Right renal pelvis (tissue), 4 donors: ENCODE measurements at places on chromosomes 16 and 17.

DNA sequence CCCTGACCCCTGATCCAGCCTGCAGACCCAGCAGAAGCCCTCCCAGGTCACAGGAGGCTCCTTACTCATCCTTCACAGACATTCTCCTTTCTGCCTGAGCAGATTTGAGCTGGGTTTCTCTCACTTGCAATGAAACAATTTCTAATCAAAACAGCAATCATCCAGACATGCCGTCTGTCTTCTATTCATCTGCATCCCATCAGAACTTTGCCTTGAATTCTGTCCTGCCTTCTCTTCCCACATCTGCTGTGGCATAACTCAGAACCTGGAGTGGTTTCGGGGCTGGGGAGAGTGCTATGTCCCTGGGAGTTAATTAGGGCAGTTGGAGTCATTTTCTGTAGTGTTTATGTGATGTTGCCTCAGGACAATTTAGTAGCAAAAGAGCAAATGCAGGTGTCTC, 278.6 kb downstream of the CBLN1 start:
- no peak for DNase-seq

- DNase-seq: no peak
These were observed 119.5 kb downstream of the PARN start for GRCh38 chr16:14510581-14510938.

GRCh38 chr16:75758215-75758614, 31.9 kb upstream of the CPHXL start:
- DNase-seq: no peak

DNA sequence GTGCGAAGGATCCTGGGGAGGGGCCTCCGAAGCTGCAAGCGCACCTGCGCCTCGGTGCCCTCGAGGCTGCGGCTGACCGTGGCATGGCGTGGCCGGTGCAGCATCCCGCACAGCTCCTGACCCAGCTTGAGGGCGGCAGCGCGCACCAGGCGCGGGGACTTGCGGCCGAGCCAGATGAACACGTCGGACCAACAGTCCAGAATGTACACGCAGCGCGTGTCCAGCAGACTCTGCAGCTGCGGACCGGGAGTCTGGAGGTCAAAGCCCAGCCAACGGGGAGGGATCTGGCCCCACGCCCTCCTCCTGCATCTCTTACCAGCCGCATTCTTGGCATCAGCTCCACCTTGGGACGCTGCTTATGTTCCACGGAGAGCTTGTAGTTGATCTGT, 10.9 kb downstream of the FLII start:
- no peak for DNase-seq

GRCh38 chr16:2874912-2875362, 8.1 kb upstream of the FLYWCH2 start:
- no peak for DNase-seq

GRCh38 chr17:40415390-40415789, 2.3 kb downstream of the TOP2A start:
- peak; percentile 22 for DNase-seq

- no peak for DNase-seq
These were observed 62.2 kb upstream of the LGALS9 start for GRCh38 chr17:27568811-27569210.

- DNase-seq: no peak
These were observed 85.6 kb downstream of the CLEC16A start for GRCh38 chr16:11029948-11030347.

- no peak for DNase-seq
These were observed 119.1 kb upstream of the SMURF2 start for GRCh38 chr17:64781014-64781756.

DNA sequence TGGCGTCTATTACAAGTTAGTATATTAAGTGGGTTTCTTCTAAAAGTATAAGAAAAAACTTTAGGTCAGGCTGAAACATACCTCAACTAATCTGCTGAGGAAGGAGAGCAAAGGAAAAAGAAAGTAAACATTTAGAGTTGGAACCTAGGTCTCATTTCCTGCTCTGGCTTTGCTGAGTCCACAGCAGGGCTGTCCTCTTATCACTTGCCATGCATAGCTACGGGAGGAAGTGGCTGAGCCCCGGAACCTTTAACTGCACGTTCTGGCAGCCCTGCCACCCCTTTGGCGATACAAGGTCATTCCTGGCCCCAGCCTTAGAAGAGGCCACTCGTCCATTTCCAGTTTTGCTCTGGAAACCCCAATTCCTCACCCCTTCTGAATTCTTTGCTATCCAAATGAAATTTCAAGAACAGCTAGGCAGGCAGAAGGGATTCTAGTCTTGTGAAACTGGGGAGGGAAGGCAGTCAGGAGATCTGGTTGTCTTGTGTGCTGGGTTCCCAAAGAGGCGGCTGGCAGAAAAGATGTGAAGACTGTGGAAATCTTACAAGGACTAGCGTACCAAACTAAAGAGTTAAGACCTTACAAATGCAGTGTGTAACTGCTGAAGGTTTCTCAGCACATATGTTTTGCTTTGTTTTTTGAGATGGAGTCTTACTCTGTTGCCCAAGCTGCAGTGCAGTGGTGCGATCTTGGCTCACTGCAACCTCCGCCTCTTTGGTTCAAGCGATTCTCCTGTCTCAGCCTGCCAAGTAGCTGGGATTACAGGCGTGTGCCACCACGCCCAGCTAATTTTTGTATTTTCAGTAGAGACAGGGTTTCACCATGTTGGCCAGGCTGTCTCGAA, 19.1 kb downstream of the WIPI1 start:
- DNase-seq: no peak

DNA sequence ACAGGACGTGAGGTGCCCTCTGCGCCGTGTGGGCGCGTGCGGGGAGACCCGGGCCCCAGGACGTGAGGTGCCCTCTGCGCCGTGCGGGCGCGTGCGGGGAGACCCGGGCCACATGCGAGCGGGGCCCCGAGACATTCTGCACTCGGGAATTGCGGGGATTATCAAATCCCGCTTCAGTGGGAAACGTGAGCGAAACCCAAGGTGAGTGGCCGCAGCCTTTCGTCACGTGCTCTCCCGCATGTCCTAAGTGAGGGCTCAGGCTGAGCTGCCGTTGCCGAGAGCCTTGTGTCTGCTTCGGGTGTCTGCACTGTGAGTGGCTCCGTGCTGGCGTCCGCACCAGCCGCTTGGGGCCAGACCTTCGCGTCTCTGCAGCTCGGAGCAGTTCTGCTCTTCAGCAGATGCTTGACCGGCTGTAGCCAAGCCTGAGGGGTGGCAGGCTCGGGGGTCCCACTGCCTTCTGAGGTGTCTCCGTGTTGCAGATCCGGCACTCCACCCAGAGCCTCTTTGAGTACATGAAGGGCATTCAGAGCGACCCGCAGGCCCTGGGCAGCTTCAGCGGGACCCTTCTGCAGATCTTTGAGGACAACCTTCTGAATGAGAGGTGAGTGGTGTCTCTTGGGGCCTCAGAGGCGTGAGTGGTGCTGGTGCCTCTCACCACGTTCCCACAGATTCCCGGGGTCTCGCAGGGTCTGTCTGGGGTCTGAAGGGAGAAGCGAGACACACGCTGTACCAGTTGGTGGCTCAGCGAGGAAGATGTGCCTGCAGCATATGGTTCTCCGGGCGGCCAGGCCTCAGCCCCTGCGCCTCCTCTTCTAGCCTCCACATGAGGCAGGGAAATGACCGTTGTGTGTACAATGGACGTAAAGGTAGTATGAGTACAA, 90.5 kb upstream of the ZNF750 start:
- DNase-seq: no peak

DNA sequence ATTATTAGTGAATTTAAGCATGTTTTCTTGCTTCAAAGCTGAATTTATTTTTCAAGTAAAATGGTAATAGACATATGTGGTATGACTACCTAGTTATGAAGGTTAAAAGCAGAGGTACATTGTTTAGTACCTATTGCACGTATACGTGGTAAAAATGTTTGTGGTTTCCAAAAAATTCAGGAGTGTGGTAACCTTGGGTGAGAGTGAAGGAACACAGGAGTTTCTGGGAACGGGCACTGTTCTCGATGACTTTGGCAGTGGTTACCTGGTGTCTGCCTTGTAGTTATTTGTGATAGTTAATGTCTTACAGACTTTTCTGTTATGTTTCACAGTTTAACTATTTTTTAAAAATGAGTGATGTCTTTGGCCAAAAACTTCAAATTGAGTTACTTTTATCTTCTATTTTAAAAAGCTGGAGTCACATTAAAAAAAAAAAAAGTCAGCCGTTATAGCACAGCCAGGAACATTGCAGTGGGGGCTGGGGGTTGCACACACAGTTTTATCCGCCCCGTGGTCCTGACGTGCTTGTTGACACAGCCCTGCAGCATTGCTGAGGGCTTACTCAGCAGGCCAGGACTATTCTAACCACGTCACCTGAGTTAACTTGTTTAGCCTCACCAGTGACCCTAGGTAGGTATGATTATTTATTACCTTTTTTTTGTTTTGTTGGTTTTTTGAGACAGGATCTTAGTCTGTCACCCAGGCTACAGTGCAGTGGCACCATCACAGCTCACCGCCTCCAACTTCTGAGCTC, 10.9 kb downstream of the JPT2 start:
- DNase-seq: no peak

DNA sequence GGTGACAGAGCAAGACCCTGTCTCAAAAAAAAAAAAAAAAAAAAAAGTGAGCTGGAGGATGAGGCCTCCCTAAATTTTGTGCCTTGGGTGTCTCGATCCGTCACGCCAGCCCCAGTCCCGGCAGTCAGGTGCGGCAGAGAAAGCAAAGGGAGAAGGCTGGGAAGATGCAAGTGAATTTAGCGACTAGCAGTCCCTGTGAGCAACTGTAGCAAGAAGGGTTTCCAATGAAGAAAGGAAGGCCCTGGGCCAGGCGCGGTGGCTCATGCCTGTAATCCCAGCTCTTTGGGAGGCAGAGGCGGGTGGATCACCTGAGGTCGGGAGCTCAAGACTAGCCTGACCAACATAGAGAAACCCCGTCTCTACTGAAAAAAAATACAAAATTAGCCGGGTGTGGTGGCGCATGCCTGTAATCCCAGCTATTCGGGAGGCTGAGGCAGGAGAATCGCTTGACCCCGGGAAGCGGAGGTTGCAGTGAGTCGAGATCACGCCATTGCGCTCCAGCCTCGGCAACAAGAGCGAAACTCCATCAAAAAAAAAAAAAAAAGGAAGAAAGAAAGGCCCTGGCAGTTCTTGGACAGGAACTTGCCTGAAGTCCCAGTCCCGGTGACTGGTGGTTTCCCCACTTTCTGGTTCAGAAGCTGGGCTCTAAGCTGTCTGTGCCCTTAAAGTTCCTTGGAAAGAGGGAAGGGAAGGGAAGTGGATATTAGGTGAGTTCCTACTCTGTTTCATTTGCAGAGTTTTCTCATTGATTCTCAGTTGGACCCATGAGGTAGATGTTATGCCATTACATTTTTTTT, 1.8 kb upstream of the QPRT start:
- DNase-seq: no peak

- no peak for DNase-seq
These were observed 29.5 kb downstream of the RNF43 start for GRCh38 chr17:58387834-58388233.

GRCh38 chr16:21727344-21727743, 63.6 kb downstream of the OTOA start:
- no peak for DNase-seq

- peak; percentile 9 for DNase-seq
These were observed 474.3 kb upstream of the TOM1L1 start for GRCh38 chr17:54426296-54426886.

GRCh38 chr16:71389330-71389729, 30.8 kb downstream of the CALB2 start:
- DNase-seq: no peak

- no peak for DNase-seq
These were observed 11.4 kb upstream of the DUS1L start for GRCh38 chr17:82076785-82077591.

DNA sequence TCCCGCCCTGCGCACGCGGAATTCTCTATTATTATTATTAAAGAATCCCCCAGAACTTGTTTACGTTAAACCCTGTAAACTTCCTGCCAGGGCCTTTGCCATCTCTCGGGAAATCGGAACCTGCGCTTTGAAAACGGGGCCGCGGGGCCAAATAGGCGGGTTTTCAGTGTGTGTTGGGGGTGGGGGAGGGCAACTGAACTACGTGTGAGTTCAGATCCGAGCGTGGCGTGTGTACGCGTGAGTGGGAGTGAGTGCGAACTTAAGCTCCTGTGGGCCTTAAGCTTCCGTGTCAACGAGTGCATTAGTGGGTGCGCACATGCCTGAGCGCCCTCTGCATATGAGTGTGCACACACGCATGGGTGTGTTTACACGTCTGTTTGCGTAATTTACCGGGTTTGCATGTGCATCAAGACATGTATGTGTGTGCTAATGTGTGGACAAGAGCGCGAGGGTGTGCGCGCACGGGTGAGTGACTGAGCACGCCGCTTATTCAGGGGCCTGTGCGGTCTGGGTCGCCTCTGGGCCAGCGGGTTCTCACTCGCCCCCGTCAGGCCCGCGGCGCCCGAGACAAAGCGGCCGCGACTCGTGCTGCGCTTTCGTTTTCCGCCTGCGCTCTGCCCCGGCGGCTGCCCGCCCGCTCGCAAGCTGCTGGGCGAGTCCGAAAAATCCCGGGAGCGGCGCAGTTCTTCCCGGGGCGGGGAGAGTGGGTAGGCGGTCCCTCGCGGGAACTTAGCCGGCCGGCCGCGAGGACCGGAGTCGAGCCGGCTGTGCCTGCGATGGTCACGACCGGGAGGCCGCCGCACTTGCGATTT, 1.2 kb upstream of the FOXF1 start:
- no peak for DNase-seq

DNA sequence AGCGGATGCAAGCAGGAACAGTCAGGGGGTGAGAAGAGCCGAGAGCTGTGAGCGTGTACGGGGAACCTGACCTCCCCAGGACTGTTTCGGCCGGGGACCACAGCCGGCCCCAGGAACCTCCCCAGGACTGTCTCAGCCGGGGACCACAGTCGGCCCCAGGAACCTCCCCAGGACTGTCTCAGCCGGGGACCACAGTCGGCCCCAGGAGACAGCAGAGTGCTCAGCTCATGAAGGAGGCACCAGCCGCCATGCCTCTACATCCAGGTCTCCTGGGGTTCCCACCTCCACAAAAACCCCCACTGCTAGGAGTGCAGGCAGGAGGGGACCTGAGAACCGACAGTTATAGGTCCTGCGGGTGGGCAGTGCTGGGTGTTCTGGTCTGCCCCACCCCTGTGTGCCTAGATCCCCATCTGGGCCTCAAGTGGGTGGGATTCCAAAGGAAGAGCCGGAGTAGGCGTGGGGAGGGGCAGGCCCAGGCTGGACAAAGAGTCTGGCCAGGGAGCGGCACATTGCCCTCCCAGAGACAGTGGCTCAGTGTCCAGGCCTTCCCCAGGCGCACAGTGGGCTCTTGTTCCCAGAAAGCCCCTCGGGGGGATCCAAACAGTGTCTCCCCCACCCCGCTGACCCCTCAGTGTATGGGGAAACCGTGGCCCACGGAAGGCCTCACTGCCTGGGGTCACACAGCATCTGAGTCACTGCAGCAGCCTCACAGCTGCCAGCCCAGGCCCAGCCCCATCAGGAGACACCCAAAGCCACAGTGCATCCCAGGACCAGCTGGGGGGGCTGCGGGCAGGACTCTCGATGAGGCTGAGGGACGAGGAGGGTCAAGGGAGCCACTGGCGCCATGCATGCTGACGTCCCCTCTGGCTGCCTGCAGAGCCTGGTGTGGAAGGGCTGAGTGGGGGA, 4.3 kb downstream of the RHBDF1 start:
- no peak for DNase-seq
